Activated naive CD8-positive, alpha-beta T cell treated with anti-CD3 and anti-CD28 coated beads, Interleukin-2, amount 50 U/mL, for 24 hours (primary cell): ENCODE measurements at places on chromosomes 7 and 10.

DNA sequence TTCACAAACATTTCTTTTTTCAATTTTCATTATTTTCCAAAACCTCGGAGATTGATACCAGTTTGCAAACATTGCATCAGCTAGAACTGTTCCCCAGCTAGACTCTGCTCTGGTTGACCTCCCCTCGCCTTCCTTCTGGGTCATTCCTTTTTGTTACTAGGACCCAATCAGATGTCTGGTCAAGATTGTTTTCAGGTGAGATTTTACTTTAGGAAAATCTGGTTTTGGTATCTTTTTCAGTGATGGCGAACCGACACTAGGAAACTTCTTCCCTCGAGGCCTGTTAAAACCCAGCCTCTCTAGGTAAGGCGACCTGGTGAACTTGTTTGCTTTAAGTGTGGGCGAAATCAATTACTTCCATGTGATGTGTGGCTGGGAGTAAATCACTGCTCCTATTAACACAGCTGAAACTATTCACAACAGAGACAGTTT is 8.4 kb downstream of the PROSER2 start:
- no peak for DNase-seq

- no peak for DNase-seq
Measured at GRCh38 chr10:34576797-34577196, 238.3 kb downstream of the PARD3 start.

DNA sequence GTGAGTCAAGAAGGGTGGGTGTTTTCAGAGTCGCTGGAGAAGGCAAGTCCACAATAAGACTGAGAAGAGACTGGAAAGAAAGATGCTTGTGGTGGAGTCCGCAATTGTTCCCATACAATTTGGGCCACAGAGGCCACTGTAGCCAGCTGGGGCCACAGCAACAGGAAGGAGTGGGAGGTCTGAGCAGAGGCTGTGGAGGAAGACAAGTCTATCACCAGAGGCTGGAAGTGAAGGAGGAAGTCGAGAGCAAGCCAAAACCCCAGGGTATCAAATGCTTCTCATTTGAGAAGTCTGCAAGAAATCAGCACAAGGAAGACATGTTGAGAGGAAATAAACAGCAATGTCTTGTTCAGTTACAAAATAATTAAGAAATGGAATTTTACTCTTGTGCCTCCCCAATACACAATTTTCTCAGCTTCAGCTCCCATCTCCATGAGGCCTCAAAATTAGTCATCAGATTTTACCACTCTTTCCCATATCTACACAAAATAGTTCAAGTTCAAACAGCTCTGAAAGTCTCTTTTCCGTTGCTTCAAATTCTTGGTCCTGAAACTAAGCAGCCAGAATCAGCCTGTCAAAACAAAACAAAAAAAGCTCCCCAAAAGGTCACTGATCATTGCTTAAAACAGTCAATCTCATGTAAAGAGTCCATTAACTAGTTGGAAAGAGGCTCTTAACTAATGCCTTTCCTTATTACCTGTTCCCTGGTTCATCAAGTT is 31.6 kb downstream of the SLC16A12 start:
- DNase-seq, result no peak

DNA sequence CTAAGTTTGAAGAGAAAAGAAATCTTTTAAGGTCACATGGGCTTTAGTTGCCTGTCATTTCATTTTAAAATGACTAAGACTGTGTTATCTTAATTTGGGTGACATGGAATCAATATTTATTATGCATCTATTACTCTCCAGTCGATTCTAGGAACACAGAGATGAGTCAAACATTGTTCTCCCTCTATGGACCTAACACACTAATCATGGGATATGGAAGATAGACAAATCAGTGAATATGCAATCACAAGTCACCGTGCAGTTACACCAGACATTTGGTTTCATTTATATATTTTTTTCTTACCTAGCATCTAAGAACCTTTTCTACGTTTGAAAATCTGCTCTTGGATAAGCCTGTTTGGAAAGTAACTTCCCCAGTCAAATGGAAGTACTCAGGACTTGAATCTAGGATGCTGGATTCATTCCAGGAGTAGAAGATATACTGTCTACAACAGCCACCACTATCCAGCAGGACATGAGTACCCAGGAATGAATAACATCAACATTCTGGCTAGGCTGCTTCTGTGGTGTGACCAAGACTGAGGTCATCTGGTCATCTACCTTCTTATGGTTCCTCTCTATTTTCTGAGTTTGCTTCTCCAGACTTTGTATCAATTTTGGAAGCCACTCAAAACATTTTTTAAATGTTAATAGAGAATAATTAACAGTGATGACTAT is 902.9 kb upstream of the LRRN3 start:
- DNase-seq, result no peak

GRCh38 chr10:123645016-123645415 is 21.1 kb upstream of the GPR26 start:
- DNase-seq, result no peak

DNA sequence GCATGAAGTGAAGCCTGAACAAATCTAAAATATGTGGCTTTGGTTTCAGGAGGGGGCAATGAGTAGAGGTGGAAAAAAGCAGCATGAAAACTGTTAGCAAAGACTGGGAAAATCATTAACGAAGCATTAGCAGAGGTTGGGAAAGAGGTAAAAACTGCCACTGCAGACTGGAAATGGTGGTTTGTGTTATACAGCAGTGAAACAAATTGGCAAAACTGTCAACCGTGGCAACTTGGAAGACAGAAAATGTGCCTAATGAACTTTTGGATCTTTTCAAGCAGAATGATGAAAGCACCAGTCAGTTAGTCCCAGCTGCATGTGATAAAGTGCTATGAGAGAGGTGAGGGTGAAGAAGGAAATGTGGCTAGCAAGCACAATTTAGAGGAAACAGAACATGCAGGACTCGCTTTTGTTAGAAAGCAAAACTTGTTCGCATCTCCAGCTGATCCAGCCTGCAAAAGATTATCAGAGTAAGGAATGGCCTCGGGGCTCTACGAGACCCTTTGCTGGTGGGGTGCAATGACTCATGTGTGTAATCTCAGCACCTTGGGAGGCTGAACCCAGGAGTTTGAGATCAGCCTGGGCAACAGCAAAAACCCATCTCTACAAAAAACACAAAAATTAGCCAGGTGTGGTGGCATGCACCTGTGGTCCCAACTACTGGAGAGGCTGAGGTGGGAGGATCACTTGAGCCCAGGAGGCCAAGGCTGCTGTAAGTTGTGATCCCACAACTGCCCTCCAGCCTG is 45.7 kb downstream of the SKIDA1 start:
- no peak for DNase-seq

- DNase-seq, result no peak
Measured at GRCh38 chr10:17712717-17713471, 39.1 kb upstream of the TMEM236 start.

DNA sequence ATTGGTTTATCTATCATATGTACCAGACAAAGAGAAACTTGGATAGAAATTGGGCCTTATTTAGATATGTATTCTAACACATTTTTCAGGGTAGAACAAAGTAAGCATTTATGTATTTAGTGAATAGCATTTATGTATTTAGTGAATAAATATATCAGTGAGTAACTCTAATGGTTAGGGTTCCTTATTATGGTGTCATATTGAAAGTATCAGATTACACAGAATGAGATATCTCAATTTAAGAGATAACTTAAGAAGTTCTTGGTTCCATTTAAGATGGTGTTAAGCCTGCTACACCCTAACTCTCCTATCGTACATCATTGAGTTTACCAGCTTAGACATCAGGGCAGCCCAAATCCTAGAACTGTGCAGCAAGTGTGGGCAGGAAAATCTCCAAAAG is 35.9 kb upstream of the DMTF1 start:
- DNase-seq, result no peak

DNA sequence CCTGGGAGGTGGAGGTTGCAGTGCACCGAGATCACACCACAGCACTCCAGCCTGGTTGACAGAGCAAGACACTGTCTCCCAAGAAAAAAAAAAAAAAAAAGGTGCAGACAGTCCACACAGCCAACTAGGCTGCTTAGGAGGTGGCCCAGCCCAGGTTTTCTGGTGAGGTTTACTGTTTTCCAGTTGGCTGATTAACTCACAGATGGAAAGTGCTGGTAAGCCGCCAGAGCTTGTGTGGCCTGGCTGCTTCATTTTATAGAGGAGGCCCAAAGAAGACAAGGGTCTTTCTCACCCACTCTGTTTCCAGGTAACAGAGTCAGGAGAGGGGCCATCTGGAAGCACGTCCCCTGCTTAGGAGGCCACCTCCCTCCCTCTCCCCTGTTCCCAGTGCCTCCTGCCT is 6.2 kb downstream of the RHBDD2 start:
- DNase-seq, result no peak

DNA sequence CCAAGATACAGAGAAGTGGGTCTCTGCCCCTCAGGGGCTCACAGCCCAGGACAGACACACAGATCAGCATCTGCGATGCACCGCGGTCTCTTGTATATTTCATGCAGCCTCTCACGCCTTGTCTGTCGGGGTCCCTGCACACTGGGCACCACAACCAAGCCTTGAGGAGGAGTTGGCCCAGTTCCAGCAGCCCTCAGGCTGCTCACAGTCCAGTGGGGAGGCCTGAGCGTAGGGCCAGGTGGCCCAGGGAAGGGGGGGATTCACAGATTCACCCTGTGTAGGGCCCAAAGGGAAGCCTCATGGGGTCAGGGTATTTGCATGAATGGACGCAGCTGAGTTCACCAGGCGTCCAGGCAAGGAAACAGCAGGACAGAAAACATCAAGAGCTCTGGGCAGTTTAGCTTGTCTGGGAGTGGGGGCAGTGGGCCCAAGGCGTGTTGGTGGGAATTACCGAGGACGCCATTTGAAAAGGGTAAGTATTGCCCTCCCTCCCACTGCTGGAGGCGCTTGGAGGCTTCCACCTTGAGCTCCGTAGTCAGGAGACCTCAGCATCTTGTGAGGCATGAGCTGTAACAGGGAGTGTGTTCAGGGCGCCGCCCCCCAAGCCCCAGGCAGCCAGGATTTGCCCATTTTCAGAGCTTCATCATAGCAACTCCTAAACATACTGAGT is 129.1 kb upstream of the CHST15 start:
- no peak for DNase-seq

DNA sequence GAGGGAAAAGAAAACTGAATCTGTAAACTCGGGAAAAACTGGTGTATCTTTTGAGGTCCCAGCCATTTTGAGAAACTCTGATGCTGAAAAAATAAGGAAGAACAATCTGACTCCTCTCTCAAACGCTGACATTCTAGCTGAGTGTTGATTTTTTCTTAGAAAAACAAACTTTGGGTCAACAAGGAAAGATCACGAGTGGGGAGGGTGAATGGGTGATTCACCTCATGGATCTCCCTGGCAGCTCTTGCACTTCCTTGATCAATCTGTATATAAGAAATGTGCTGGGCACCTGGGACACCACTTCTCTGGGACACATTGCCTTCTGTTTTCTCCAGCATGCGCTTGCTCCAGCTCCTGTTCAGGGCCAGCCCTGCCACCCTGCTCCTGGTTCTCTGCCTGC is at the start of gene PIP:
Gene PIP, plus strand, starts transcription at position 297 of the 400 bp plus-strand sequence. Its CDS starts 40 bp downstream, at position 337.
- no peak for DNase-seq

GRCh38 chr10:7107285-7107684 is 303.5 kb downstream of the SFMBT2 start:
- DNase-seq, result peak; percentile 6

DNA sequence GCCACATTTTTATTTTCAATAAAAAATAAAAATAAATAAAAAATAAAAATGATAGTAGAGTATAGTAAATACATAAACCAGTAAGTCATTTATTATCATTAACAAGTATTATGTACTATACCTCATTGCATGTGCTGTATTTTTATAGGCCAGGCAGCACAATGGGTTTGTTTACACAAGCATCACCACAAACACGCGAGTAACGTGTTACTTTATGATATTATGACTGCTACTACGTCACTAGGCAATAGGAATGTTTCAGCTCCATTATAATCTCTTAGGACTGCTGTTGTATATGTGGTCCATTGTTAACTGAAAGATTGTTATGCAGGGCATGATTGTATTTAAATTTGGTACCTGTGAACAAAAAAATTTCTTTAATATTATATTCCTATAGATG is 20.8 kb upstream of the SDHAF3 start:
- DNase-seq, result no peak

- DNase-seq, result no peak
Measured at GRCh38 chr10:43393606-43394360, 15.2 kb downstream of the HNRNPF start.

GRCh38 chr7:151012911-151013347 is 11.4 kb downstream of the ATG9B start:
- no peak for DNase-seq

DNA sequence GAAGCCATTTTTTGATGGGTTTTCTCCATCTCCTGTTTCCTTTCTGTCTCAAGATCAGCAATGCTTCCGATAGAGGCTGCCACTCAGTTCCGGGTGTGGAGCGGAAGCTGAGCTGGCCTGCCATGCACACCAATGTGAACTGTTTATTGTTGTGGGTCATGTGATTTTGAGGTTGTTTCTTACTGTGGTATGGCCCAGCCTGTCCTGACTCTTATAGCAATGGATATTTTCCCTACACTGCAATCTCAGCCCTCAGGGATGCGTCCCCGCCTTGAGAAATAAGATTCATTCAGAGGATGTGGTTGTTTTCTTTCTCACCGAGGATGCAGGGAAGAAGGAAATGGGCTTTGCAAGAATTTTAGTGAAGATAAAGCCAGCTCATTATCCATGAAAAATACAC is 134.7 kb downstream of the PFKFB3 start:
- DNase-seq, result no peak

DNA sequence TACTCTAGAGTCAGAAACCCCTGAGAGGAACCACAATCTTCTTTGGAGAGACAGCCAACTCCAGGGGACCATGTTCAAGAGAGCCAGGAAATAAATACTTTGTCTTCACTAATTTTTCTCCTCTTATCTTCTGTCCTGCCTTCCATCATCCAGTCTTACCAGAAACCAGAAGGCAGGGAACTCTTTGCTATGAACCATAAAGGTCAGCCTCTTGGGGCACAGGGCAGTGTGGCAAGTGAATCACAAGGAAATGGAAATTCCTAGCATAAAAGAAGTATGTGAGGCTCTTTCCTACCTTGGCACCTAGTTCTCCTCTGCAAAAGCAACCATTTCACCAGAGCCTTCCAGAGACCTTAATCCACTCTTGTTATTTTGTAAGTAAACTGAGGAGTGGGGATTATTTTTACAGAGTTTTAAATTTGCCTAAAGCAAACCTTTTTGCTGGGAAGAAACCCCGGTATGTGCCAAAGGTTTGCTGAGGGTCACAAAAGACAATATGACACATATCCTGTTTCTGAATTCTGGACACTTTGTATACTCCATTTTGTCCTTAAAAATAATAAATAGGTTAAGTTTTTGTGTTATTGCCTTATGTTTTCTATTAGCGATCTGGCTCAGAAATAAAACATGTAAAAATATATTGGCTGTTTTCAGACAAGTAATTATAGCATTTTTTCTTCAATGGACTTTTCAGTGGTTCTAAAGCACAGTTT is 87.1 kb downstream of the ADAM22 start:
- no peak for DNase-seq

- DNase-seq, result no peak
Measured at GRCh38 chr7:131111081-131111576, 216.5 kb upstream of the MKLN1 start.

DNA sequence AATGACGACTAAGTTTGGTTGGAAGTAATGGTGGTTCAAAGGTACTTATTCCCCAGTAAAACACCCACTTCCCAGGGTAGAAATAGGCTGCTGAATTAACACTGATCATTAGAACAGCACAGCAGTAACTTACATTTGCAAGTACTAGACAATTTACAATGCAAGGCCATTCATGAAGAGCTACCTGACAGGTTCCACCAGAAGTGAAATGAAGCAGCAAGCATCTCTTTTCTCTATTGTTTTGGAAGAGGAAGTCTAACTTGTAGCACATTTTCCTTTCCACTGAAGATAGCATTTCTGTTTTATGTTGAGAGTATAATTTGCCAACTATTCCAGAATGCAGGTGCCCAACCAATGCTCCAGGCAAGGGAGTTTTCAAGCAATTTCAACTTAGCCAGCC is 145.9 kb downstream of the CREB5 start:
- no peak for DNase-seq

GRCh38 chr10:22321924-22322640 is 1.2 kb downstream of the BMI1 start:
- peak; percentile 26 for DNase-seq
